ENCODE measurements at places on chromosomes 13 and 19.

DNA sequence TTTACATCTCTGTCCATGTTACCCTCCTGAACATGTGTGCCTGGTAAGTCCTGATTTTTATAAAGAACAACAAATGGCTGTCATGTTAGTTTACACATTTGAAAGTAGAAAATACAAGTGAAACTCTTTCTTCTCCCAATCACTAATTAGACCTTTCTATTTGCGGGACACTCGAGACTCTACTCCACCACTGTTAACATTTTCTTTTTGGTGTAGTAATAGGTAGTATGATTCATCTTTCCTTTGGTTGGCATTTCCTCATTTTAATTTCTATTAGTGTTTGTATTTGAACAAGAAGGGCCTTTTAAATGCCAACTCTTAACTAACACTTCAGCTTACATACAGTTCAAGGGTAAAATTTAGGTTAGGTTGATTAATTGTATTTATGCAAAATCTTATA is 371.1 kb downstream of the PCDH9 start:
- no peak for DNase-seq

DNA sequence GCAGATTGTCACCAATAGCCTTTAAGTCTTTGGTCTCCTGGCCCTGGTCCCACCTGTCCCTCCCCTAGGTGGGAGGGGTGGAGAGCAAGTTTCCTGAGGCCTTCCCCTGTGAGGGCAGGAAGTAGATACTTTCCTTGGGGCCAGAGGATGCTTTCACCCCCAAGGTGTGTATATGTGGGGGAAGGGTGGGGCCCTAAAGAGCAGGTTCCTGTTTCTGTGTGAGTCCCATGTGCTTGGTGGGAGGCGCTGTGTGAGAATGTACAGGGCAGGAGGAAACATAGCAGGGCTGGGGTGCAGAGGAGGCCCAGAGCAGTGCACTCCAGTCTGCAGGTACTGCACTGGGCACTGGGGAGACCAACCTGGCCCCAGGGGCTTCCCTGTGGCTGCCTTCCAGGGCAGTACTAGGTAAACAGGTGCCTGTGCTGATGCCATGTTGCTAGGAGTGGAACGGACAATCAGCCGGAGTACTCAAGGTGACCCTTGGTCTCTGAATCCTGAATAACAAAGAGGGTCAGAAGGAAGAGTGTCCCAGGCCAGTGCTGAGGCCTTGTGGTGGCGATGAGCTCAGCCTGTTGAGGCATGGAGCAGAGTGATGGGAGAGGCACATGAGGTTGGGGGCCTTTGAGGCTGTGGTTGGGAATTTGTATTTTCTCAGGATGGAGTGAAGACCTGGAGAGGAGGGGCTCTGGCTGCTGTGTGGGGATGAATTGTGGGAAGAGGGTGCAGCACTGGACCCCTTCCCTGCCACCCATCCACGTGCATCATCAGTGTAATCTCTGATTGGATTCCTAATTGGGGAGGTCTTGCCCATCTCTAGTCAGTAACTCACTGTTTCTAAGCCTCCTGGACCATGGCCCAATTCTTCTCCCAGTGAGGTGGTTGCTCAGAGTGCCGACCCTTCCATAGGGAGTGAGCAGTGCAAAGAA is 5.1 kb downstream of the EGLN2 start:
- DNase-seq: no peak

DNA sequence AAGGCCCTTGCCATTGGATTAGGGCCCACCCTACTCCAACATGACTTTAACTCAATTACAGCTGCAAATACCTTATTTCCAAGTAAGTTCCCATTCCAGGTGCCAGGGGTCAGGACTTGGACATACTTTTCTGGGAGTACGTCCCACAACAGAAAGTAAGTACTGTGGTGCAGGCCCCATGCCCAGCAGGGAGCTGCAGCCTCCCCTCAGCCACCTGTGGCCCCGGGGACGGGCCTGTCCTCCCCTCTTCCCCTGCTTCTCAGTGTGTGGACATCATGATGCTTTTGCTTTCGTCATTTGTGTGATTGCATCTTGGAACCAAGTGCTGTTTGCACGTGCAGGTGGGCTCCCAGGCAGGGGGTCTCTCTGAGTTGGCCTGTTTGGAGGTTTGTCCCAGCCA is 31.9 kb downstream of the CRTC1 start:
- DNase-seq: no peak

DNA sequence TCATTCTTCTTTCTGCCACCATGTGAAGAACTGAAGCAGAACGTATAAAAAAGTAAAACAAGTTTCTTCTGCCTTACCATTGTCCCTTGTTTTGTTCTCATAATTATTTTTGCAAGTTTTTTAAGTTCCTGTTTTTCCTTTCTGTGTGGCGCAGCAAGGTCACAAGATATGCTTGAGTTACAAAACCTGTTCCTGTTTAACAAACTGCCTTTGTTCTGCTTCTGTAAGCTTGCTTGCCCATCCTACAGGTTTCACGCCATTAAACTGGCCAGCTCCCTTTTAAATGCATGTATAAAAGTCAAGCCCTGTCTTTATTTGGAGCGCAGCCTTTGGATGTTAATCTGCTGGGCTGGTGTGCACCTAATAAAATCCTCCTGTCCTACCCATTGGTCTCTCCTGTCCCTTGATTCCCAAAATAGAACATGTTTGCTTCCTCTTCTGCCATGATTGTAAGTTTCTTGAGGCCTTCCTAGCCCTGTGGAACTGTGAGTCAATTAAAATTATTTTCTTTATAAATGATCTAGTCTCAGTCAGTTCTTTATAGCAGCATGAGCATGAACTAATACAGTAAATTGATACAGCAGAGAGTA is 1115.4 kb downstream of the SLITRK1 start:
- DNase-seq: no peak

- no peak for DNase-seq
Observed at GRCh38 chr19:28258829-28259228, 954.1 kb downstream of the UQCRFS1 start.

GRCh38 chr13:95367309-95367843 is 66.1 kb upstream of the ABCC4 start:
- DNase-seq: no peak

GRCh38 chr13:36382030-36382429 is 35.8 kb upstream of the SPART start:
- no peak for DNase-seq

All from stimulated activated CD8-positive, alpha-beta memory T cell treated with anti-CD3 and anti-CD28 coated beads, Interleukin-2, amount 100 ng/mL, for 48 hours (primary cell).